ENCODE measurements at places on chromosomes 6 and 20. TPM values are rescaled to one million over a fixed set of nuclear protein-coding genes. Genes with fewer than 3 reads are reported as not detected.

The SCUBE3 gene
- total RNA-seq: 2.3 TPM

The SHLD1 gene
- total RNA-seq: 4.4 TPM

DNA sequence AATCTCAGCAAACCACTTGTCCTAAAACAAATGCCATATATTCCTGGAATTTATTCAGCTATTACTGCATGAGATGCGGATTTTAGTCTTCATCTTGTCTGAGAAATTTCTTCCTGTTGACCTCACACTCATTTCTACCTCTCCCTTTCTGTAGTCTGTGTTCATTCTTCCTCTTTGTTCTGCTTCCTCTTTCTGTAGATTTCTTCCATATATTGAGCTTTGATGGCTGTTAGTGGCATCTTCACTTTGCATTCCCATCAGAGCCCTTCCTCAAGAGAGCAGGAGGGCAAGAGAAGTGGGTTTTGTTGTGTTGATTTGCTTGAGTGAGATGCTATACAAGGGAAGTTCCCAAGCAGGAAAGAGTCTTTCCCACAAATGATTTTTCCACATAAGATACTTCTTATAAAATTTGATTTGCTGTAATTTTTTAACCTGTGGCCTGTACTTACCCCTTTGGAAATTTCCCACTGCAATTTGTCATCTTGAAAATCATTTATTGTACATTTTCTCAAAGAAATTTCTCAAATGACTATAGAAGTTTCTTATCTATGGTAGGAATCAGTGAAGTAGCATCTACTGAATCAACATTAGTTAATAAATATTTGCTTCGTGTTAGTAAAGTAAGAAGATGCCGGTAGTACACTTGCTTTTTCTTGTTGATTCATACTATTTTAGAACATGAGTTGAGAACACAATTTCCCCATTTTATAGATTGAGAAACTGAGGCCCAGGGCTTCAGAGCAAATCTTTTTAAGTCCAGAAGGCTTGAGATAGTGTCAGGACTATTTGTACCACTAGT lies 43.8 kb downstream of the MAP3K4 start:
- no peak for DNase-seq

The CITED2 gene
- total RNA-seq: 86.6 TPM

The UBE2C gene
- 28.8 TPM for total RNA-seq

- no peak for DNase-seq
These were observed 59.1 kb downstream of the RIPOR3 start for GRCh38 chr20:50632236-50632635.

DNA sequence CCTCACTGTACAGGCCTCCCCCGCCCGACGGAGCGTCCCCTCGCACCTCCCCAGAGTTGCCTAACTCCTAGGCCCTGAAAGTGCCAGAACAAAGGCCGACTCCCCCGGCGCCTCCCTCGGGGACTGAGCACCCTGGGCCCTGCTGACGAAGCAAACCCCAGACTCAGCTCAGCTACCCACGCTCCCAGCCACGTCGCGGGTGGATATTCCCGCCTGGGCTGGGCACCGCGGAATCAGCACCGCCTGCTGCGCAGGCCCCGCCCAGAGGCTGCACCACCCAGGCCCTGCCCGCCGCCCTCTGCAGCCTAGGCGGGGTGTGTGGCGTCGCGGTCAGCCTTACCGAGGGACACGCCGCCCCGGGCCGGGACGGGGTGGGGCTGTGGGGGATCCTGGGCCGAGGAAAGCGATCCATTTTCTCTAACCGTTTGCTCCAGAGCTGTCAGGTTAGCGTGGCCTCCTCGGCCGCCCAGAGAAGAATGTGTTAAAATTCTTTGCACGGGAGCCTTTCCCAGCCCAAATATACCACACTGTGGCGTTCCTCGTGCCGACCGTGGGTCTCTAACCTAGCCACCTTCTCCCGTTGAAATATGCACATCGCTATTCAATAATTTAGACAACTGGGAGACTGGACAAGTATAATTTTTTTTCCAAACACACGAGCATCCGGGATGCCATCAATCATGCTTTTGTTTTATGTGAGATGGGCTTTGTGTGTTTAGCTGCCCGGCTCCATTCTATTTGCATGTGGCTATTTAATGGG lies 31.4 kb downstream of the TFAP2A start:
- no peak for DNase-seq

DNA sequence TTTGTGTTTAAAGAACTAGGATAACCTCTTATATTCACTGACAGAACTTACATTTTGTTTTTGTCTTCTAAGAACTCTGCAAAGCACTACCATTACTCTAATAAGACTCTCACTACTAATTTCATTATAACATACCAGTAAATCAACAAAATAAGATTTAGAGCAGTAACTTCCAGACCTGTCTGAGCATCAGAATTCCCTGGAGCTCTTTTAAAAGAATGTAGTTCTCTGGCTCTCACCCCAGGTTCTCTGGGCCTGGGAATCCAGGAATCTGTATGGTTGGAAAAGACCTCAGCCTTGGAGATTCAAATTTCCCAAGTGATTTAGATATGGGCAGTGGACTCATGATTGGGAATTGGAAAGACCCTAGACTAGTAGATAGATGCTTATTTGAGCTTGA lies 89.4 kb downstream of the JAG1 start:
- DNase-seq: no peak

DNA sequence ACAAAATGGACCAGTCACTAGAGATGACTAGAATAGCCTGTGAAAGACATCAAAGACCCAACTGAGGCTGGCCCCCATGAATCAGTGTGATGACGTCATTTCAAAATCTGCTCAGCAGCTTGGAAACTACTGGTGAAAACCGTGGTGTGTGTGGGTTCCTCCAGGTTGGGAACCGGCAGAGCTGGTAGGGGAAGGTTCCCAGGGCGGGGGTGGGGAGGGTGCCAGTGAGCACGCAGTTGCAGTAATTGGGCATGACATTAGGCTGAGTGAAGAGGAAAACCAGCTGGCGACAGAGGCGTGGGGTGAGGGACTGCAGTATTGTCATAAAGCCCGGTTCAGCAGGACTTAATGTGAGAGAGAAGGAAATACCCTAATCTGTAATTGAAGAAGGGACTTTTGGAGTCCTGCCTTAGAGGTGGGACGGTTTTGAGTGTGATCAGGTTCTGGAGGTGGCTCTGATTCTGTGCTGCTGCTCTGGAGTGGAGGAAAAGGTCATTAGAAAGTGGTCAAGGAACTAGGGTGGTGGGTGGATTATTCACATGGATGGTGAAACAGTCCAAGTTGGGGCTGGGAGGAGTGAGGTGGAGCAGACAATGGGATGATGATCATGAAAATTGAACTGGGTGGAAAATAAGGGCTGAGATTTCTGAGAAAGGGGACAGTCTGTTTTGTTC lies 52.0 kb upstream of the MTHFD1L start:
- DNase-seq: no peak

- no peak for DNase-seq
These were observed 287.2 kb upstream of the POU3F2 start for GRCh38 chr6:98547151-98547550.

DNA sequence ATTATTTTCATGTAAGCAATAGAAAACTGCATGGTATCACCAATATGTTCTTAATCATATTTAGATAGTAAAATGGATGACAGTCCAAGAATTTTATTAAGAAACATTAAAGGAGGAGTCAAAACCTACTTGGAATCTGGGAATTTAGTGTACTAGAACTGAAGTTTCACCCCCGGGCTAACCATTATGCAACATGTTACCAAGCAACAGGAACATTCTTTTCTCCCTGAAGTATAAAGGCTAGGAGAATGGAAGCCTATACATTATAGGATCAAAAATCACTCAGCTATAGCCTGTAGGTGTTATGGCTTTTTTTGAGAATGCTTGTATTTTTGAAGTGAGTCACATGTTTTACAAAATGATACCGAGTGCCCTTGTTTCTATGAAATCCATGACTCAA lies 538.3 kb downstream of the GRIK2 start:
- DNase-seq: no peak

The PRRT1 gene
- total RNA-seq: 0.70 TPM

GRCh38 chr6:90098001-90098531 lies 198.6 kb downstream of the BACH2 start:
- no peak for DNase-seq

DNA sequence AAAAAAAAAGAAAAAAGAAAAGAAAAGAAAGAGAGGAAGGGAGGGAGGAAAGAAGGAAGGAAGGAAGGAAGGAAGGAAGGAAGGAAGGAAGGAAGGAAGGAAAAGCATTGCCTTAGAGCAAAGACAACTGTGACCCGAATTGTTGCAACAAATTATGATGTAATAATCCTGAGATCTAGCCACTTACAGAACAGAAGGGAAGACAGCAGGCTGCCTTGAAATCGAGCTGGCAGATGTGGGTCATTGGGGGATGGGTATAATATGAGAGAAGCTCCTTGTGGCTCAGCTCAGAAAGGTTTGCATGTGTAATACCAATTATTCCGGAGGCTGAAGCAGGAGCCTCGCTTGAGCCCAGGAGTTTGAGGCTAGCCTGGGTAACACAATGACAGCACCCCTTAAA lies 208.1 kb upstream of the PROKR2 start:
- no peak for DNase-seq

DNA sequence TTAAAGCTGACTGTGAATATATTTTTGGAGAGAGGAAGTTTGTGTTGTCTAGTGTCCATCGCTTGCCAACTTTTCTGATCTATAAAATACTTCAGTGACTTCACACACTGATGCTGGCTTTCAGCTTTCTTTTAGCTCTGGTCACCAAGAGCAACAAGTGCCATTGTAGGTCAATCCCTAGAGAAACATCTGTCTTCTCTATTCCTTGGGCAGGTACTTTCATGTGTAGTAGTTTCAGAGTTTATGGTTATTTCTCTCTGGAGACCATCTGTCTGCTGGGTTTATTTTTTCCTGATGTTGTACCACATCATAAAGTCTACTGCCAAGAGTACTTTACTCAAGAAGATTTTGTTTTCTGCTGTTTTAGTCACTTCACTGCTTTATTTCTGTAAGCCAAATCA lies 249.9 kb downstream of the KHDC1L start:
- DNase-seq: no peak

The KCNQ2 gene
- total RNA-seq: not detected

DNA sequence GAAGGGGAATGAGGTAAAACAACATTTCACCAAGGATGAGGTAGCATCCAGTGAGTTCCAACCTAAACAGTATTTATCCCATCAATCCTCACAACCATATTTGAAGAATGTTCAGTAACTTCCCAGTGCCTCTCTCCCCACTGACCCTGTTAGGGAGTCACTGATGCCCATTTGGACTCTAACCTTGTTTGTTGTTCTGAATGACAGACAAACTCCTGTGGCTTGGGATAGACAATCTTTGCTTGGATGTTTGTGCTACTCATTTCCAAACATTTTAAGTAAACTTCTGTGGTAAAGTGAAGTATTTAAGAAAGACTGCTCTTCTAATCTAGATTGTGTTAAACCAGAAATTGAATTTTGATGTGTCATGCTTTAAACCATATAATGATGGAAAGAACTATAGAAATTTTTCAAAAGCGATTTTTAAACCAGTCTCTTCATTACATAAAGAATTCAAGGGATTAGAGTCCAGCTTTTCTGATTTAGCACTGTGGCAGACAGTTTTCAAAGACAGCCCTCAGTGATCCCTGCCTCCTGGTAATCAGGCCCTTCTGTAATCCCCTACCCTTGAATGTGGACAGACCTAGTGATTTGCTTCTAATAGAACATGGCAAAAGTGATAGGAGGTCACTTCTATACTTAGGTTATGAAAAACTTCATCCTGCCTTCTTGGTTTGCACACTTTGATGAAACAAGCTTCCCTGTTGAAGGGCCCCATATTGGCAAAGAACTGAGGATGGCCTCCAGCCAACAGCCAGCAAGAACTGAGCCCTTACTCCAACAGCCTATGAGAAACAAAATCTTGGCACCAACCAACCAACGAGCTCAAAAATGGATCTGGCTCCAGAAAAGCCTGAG lies 191.6 kb downstream of the DST start:
- DNase-seq: no peak

GRCh38 chr20:19964289-19965265 lies 52.6 kb upstream of the NAA20 start:
- DNase-seq: no peak

DNA sequence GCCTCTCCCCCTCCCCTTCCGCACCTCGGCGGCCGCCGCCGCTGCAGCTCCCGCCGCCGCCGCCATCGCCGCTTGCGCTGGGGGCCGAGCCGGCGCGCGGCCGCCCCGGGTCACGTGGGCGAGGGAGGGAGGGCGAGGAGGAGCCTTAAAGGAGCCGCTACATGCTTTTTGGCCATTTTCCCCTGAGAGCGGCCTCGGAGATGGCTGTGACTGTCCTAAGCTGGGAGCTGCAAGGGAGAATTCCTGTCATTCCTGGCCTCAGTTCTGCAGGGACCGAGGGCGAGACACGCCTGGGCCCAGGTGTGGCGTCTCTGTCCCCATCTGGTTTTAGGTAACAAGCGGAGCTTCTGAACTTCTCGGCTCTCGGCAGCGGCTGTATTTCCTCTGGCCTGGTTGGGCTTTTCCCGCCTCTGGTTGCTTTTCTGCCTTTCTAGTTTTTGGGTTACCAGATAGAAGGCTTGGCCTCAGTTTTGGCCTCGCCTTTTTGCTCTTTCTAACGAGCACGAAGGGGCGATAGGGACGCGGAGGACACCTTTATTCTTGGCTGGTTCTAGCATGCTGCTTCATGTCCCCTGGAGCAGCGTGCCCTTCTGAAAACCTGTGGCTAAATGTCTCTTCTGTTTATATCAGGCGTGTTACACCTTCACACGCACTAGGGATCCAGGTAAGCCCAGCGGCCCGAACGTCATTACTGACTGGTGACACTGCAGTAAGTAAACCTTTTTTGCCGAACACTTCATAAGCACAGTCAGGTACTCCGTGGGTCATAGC lies at the start of gene EHMT2:
EHMT2 (minus strand) TSS at position 87 of the 771 bp plus-strand sequence; CDS start at position 66, 21 bp downstream.
- no peak for DNase-seq

GRCh38 chr6:15378866-15379265 lies 133.0 kb downstream of the JARID2 start:
- no peak for DNase-seq

DNA sequence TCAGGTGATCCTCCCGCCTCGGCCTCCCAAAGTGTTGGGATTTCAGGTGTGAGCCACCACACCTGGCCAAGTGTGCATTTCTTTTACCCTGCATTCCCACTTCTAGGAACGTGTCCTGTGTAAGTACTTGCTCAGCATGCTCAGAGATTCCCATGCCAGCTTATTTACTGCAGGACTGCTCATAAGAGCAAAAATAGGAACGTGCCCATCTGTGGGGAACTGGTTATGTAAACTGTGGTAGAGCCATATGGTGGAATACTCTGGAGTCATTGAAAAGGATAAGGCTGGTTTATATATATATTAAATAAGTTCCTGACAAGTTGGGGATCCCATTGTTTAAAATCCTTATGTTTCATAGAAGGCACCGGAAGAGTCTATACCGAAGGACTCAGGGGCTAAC lies 38.2 kb upstream of the FANCE start:
- no peak for DNase-seq

DNA sequence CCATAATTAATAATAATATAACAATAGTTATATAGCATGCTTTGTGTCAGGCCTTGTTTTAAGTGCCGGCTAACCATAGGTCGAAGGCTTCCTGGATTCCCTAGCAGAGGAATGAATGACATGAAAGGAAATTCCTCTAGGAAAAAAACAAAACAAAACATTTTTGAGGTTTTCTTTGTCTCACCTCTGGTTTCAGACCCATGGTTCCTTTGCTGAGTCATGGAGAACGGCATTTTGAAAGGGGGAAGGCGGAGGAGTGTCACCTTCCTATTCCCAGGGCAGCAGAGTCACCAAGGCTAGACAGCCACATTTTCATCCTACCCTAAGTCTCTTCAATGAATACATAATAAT lies 25.3 kb upstream of the CCND3 start:
- no peak for DNase-seq

The MEP1A gene
- not detected for total RNA-seq

The NRSN1 gene
- total RNA-seq: not detected

- DNase-seq: no peak
These were observed 71.1 kb downstream of the BFSP1 start for GRCh38 chr20:17460119-17460518.

GRCh38 chr20:61960836-61961235 lies 104.8 kb downstream of the TAF4 start:
- DNase-seq: no peak

GRCh38 chr6:71395731-71396409 lies 107.3 kb downstream of the OGFRL1 start:
- no peak for DNase-seq
